ENCODE measurements at places on chromosomes 13 and 19.

- H3K36me3 ChIP-seq: no peaks in the 10 kb centered on the region
- H3K27me3 ChIP-seq: no peaks in the 10 kb centered on the region
- peak overlapping the region; percentile 78 for H3K27ac ChIP-seq
- H3K4me3 ChIP-seq: no peak overlapping the region
Observed at GRCh38 chr13:110319397-110319773, 12.3 kb downstream of the COL4A2 start.

DNA sequence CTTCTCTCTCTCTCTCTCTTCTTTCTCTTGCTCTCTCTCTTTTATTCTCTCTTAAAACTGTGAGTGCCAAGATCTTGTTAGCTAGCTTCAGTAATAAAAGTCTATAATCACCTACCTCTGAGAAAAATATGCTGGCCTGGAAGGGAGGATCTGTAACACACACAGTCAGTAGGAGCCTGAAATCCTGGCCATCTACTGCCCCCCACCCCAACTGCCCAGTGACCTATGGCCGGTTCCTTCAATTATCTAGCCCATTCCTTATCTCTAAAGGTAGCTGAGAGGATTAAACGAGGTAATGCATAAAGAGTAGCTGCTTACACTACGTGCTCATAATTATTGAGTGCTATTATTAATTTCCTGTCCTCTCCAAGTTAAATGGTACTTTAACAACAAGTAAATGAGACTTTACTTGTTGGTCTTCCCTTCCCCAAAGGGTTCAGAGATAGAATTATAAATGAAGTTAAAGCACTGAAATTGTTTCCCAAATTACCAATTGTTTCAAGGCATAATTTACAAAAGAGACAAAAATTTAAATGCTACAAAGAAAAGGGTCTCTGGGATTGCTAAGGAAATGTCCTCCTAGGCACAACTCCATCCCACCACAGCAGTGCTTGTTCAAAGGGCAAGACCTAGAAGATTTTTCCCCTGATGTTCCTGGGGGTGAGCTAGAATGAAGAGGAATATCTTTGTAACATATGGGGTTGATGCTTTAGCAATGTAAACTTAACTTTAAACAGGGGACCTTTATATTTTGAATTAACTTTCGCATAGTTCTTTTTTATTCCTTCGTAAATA, 1.8 kb downstream of the LCP1 start:
- H3K4me3 ChIP-seq: no peak overlapping the region
- no peaks in the 10 kb centered on the region for H3K4me1 ChIP-seq
- H3K36me3 ChIP-seq: no peaks in the 10 kb centered on the region
- peak overlapping the region; percentile 52 for H3K27ac ChIP-seq
- DNase-seq: no peak

DNA sequence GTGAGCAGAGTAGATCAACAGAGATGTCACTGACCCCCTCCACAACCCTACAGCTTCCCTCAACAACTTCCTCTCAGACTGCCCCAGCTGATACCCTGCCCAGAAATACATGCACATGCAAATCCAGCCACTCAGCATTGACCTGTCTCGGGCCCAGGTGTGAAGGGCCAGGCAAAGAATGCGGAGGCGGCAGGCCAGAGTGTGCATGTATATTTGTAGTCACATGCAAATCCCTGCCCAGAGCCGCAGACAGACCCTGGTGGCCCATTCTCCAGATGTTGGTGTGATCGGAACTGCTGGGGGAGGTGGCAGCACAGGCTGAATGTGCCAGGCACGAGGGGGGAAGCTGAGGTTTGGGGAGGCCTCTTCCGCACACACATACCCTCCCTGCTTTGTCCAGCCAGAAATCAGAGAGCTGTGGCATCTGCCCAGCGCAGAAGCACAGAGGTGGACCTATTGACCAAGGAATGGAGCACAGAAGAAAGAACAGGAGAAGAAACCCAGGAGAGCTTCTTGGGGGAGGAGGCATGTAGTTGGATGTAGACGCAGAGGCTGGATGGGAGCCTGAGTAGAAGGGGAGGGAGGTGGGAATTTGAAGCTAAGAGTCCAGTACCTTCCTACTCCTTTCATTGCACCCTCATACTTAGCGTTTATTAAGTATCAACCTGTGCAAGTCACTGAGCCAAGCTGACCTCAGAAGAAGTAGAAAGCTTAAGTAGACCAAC, 14.4 kb downstream of the MEF2B start:
- H3K27me3 ChIP-seq: no peaks in the 10 kb centered on the region
- no peak overlapping the region for H3K4me3 ChIP-seq
- no peaks in the 10 kb centered on the region for H3K4me1 ChIP-seq
- H3K27ac ChIP-seq: no peak overlapping the region

DNA sequence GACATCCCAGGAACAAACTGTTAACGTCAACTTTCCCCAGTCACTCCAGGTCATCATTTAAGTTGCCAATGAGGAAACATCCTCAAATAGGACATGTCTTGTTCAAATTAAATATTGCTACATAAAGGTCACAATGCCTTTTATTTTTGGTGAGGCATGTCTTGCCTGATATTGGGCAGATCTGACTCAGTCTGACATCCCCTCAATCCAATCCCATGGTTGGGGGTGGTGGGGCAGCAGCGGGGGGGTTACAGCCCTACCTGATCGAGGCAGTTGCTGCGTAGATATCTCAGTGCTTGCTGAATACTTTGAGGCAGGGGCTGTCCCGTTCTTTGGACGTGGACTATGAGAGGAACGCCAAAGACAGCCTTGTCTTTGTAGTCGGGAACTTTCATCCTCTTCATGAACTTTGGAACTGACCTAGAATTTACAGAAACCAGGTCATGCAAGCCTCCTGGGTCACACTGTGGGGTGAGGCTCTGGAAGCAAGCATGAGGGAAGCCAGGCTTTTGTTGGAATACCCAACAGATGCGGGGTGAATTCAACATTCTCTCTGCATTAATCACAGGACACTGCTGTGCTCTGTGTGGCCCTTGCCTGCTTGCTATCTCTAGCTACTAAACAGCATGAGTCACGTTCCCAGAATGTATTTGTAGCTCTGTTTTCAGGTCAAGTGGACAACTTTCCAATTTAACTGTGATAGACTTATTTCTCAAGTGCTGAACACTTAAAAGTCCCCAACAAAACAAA, 109.8 kb downstream of the KL start:
- H3K36me3 ChIP-seq: peaks cover 8% of the 10 kb centered on the region
- no peaks in the 10 kb centered on the region for H3K27me3 ChIP-seq
- no peak for DNase-seq
- peak overlapping the region; percentile 69 for H3K27ac ChIP-seq
- peaks cover 41% of the 10 kb centered on the region for H3K4me1 ChIP-seq

DNA sequence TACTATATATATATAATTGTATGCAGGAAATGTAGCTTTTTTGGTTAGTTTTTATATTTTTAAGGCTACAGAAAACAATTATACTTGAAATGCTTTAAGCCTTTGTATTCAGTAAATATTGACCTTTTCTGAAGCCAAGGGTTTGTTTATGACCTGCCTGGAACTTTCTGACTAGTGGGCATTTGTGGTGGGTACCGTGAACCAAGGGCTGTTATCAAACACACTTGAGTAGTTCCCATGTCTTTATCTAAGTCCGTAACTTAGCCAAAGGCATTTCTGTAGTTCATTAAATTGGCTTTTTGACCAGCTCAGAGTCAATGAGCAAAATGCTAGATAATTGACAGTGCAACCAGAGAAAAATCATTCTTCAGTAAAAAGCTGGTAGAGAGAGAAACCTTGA, 1444.2 kb upstream of the SLC10A2 start:
- DNase-seq: no peak
- H3K27ac ChIP-seq: no peak overlapping the region
- no peaks in the 10 kb centered on the region for H3K36me3 ChIP-seq
- no peaks in the 10 kb centered on the region for H3K4me1 ChIP-seq

- H3K36me3 ChIP-seq: no peaks in the 10 kb centered on the region
- peak overlapping the region; percentile 73 for H3K4me3 ChIP-seq
- no peak for DNase-seq
- H3K27me3 ChIP-seq: no peaks in the 10 kb centered on the region
- H3K4me1 ChIP-seq: peaks cover 17% of the 10 kb centered on the region
Observed at GRCh38 chr19:34481861-34482379, 362 bp downstream of the WTIP start.

DNA sequence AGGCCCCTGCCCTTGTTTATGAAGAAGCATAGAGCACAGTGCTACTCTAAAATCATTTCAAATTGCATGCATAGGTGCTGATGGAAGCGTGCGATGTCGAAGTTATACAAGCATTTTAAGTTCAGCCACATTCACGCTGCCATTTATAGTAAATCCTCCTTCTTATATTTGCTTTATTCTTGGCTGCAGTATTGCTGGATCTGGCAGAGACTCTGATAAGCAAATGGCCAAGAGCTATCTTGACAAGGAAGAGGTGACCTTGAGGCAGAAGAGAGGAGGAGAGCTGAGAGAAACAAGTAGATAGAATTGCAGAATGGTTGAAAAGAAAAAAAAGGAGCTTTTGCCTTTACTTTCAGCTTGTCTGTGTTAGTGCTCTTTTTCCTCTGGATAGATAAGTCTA, 18.9 kb upstream of the MYO16 start:
- H3K4me1 ChIP-seq: no peaks in the 10 kb centered on the region
- H3K27ac ChIP-seq: no peak overlapping the region
- DNase-seq: no peak
- H3K36me3 ChIP-seq: no peaks in the 10 kb centered on the region
- no peak overlapping the region for H3K4me3 ChIP-seq
- no peaks in the 10 kb centered on the region for H3K27me3 ChIP-seq

- peaks cover 24% of the 10 kb centered on the region for H3K4me1 ChIP-seq
- no peak overlapping the region for H3K4me3 ChIP-seq
- no peak for DNase-seq
Observed at GRCh38 chr13:113205428-113205931, 3.0 kb downstream of the PCID2 start.

GRCh38 chr13:89279374-89279773, 1608.2 kb downstream of the SLITRK5 start:
- H3K27ac ChIP-seq: no peak overlapping the region
- no peak overlapping the region for H3K4me3 ChIP-seq
- DNase-seq: no peak
- no peaks in the 10 kb centered on the region for H3K4me1 ChIP-seq
- H3K27me3 ChIP-seq: no peaks in the 10 kb centered on the region
- H3K36me3 ChIP-seq: no peaks in the 10 kb centered on the region

DNA sequence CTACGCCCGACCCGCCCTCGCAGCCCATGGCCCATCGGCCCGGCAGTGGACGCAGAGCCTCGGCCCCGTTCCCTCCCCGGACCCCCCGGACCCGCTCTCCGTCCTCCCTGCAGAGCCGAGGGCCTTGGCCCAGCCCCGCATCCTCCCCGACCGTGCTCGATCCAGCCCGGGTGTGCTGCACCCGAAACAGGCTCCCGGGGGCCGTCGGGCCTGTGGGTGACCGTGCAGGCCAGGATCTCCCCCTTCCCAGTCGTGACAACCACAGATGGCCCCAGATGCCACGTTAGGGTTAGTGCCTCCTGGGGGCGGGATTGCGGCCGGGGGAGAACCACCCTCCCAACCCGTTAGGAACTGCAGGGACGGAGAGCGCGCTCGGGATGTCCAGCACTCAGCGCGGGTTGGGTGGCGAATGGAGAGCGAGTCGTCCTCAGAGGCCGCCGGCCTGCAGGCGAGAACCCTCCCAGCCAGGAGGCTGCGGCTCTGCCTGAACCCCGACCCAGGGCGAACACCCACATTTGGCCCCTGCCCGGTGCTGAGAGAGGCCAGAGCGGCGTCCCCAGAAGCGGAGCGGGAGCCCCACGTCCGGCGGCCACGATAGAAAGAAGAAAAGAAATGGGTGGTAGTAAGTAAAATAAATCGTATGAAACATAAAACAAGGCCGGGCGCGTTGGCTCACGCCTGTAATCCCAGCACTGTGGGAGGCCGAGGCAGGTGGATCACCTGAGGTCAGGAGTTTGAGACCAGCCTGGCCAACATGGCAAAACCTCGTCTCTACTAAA, 6.7 kb upstream of the MADCAM1 start:
- H3K27ac ChIP-seq: peak overlapping the region; percentile 97
- DNase-seq: no peak
- no peaks in the 10 kb centered on the region for H3K36me3 ChIP-seq
- H3K4me1 ChIP-seq: peaks cover 9% of the 10 kb centered on the region

DNA sequence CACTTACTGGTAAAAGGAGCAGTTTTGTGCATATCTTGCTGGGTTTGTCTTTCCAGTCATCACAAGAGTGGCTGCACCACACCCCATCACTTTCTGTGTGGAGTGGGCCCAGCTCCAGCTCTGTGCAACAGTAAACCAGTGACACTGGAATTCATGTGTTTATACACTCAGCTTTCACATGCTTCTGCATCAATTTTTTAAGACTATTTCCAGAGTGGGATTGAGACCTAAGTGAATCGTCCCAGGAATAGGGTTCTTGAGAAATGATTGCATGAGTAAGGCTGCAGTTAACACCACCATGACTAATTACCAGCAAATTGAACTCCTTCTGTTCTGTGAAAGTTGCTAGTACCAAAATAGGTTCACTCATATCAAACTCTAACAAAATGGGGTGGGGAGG, 5.3 kb upstream of the CFAP97D2 start:
- no peaks in the 10 kb centered on the region for H3K36me3 ChIP-seq
- no peaks in the 10 kb centered on the region for H3K27me3 ChIP-seq
- no peak overlapping the region for H3K27ac ChIP-seq
- DNase-seq: no peak
- H3K4me1 ChIP-seq: peaks cover 12% of the 10 kb centered on the region

DNA sequence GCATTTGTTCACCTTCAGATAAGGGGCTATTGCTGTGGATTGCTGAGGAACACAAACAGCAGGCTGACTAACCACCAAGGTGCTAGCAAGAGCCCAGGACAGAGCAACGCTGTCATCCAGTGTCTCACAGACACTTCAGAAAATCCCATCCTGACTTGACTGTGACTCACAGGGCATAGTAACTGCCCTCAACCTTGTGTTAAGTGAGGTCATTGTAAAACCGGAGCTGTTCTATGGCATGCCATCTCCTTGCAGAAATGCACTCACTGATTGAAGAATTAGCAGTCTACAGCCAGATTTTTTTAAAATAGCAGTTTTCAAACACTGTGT, 51.1 kb downstream of the TNFRSF19 start:
- no peaks in the 10 kb centered on the region for H3K27me3 ChIP-seq
- peaks cover 7% of the 10 kb centered on the region for H3K4me1 ChIP-seq
- peak overlapping the region; percentile 35 for H3K27ac ChIP-seq
- no peaks in the 10 kb centered on the region for H3K36me3 ChIP-seq

- no peaks in the 10 kb centered on the region for H3K36me3 ChIP-seq
- no peaks in the 10 kb centered on the region for H3K27me3 ChIP-seq
- no peak overlapping the region for H3K4me3 ChIP-seq
- no peak overlapping the region for H3K27ac ChIP-seq
- no peaks in the 10 kb centered on the region for H3K4me1 ChIP-seq
Observed at GRCh38 chr13:43156916-43157315, 133.5 kb downstream of the DNAJC15 start.

DNA sequence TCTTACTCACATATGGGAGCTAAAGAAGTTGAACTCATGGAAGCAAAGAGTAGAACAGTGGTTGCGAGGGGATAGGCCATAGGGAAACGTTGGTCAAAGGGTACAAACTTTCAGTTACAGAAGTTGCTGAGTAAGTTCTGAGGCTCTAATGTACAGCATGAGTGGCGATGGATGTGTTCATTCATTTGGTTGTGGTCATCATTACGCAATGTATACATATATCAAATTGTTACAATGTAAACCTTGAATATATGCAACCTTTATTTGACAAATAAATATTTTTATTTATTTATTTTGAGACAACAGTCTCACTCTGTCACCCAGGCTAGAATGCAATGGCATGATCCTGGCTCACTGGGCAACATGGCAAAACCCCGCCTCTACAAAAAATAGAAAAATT, 38.7 kb downstream of the ZIC5 start:
- no peak overlapping the region for H3K4me3 ChIP-seq
- no peak overlapping the region for H3K27ac ChIP-seq
- DNase-seq: no peak
- no peaks in the 10 kb centered on the region for H3K36me3 ChIP-seq
- no peaks in the 10 kb centered on the region for H3K27me3 ChIP-seq
- H3K4me1 ChIP-seq: no peaks in the 10 kb centered on the region
